ENCODE measurements at places on chromosomes 4 and X.
A peak's percentile ranks its signal among the peaks of the same experiment; 100 is the strongest.

DNA sequence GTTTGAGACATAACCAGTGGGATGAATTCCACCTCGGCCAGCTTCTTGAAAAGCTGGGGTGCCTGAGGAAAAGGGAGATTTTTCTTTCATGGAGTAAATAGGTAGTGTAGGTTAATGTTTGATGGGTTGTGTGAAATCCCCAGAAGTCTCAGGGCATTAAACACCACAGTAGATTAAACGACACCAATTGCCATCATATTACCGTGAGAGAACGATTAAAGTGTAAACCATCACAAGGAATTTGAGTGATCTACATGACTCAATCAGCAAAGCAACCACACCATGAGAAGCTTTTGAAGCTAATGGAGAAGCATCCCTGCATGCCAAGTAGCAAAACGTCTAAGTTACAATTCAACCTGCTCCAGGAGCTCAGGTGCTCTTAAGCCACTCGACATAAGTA is 322.5 kb upstream of the GATB start:
- no peak for DNase-seq

GRCh38 chr4:56389558-56389957 is 2.3 kb upstream of the AASDH start:
- no peak for DNase-seq

GRCh38 chrX:72715546-72715945 is 1.4 kb upstream of the PHKA1 start:
- DNase-seq, result no peak

DNA sequence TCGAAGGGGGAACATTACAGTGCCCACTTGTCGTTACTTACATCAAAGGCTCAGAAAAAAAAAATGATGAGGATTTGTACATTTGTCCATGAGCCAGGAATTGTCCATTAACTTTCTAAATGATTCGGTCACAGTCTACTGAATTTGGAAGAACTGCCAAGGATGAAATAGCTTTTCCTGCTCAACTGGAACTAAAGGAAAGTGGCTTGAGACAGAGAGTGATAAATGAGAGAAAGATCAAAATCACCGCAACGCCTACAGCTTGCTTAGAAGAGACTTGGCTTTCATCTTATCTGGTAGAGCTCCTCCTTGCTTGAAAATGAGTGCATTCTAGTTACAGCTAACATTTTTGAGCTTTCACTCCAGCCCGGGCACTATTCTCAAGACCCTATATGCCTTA is 55.5 kb upstream of the ADGRG2 start:
- DNase-seq, result no peak

DNA sequence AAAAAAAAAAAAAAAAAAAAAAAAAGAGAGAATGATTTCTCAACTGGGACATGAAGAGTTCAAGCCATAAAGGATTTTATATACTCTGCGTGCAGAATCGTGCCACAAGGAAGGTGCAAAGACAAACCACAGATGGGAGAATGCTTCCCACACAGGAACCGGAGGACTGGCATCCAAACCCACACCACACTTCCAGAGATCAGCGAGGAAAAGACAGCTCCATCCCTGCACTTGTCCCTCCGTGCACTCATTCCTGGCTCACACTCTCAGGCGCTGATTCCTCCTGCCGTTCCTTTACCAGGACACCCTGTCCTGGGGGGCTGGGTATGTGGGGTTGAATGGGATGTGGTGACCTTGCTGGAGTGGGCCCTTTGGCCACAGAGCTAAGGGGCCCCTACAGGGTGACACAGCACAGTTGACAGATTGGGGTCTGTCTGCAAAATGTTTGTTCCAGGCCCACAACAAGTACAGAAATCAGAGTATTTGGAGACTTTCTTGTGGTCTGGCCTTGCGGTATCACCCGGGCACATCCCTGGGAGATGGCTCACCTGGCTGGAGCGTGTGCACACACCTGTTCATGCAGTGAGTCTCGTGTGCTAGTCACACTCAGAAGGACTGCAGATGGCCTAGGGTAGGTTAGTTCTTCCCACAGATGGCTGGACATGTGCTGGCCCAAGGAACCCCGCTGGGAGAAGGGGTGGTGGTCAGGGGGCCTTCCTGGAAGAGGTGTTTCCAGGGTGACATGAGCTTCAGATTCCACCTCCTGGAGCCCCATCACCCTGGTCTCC is 55.4 kb upstream of the GPR78 start:
- no peak for DNase-seq

GRCh38 chrX:49166914-49167739 is 4.6 kb downstream of the MAGIX start:
- DNase-seq, result peak; percentile 70

- no peak for DNase-seq
Observed at GRCh38 chr4:94551643-94552564, 100.2 kb downstream of the PDLIM5 start.
